ENCODE measurements at places on chromosomes 1 and 21.
A peak's percentile ranks its signal among the peaks of the same experiment; 100 is the strongest.

GRCh38 chr21:34054259-34054658 is 19.1 kb upstream of the MRPS6 start:
- DNase-seq, result no peak

GRCh38 chr21:39007532-39007931 is 175.7 kb downstream of the PSMG1 start:
- no peak for DNase-seq

DNA sequence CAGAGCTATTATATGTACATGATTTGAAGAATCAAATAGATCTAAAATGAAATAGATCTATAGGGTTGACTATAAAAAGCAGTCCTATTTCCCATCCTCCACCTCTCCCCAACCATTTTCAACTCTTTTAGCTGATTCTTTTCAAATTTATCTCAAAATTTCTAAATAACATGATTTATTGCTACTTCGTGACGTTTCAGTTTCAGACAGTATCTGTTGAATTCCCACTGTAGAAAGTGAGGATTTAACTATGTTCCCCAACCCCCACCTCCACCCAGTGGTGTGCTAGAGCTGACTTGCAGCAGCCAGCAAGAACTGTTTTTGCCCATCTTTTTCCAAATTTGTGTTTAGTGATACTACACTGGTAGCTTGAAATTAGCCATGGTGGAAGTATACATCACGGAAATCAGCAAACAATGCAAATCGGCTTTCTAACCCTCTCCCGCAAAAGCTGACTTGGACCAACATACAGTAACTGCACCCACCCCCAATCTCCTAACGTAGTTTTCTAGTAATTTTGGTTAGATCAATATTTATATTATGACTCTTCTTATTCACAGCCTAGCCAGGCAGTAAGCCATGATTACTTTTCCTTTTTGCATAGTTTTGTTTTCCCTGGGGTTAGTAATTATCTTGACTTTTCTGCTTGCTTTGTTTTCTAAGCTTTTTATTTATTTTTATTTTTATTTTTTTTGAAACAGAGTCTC is 10.9 kb downstream of the SEMA4A start:
- DNase-seq, result no peak

- DNase-seq, result no peak
Measured at GRCh38 chr1:159999204-159999603, 32.6 kb downstream of the PIGM start.

DNA sequence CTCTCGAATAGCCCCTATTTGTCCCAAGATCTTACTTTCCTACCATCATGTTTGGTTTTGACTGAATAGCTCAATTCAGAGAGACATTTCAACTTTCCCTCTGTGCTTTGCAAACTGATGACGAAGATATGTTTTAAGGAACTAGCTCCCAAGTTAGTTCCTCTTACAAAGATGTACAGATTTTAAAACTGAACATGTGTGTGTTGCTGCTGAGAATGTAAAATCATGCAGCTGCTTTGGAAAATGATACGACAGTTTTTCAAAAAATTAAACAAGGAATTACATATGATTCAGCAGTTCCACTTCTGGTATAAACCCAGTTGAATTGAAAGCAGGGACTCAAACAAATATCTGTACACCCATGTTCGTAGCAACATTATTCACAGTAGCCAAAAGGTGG is 33.6 kb downstream of the KIF26B start:
- no peak for DNase-seq

GRCh38 chr1:9166289-9167235 is 37.7 kb upstream of the GPR157 start:
- DNase-seq, result no peak

DNA sequence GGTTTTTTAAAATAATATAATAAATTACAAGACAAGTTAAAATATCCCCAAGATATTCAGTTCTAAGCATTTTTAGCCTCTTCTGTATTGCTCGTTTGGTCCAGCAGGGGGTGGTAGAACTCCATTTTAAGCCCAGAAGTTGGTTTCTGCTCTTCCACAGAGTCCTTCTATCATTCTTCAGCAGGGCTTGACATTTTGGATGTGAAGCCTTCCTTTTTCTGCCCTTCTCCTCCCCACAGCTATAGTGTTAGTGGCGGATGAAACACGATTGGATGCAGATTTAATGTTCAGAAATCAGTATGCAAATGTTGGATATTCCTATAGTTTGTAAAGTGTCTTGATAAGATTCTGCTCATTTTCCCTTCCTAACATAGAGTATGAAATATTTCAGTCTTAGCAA is 1.4 kb downstream of the NCAM2 start:
- peak; percentile 7 for DNase-seq

DNA sequence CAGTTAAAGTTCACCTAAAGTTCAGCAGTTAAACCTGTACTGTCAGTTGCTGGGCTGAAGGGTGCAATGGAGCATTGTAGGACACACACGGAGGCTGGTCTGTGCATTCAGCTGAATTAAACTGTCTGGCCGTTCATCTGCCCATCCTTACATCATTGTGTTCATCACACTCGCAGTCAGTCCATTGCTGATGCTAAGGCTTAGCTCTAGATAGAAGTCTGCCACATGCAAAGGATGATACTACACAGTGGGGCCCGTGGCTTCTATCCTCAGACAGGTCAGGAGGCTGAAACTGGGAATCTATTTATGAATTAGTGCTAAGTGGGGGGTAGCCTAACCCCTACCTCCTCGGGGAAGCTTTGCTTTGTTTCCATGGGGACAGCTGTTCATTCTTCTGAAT is 60.4 kb downstream of the CNIH3 start:
- DNase-seq, result no peak

DNA sequence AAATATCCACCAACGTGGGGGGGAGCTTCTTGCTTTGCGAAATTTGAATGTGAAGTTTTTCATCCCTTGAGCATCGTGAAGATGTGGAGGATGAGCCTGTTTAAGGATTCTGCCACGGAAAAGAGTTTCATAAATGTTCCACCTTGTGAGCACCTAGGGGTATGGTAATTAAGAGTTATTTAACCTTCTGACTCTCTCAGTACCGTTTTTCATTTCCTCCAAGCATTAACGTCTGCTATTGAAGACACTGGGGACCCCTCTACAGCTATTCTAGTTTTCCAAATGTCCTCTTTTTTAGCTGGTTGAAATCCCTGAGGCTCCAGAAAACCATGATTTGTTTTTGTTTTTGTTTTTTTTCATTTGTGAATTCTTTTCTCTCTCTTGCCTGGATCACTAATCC is 79.1 kb upstream of the GALNT2 start:
- no peak for DNase-seq

GRCh38 chr1:209927466-209927865 is 10.6 kb upstream of the SYT14 start:
- DNase-seq, result no peak

DNA sequence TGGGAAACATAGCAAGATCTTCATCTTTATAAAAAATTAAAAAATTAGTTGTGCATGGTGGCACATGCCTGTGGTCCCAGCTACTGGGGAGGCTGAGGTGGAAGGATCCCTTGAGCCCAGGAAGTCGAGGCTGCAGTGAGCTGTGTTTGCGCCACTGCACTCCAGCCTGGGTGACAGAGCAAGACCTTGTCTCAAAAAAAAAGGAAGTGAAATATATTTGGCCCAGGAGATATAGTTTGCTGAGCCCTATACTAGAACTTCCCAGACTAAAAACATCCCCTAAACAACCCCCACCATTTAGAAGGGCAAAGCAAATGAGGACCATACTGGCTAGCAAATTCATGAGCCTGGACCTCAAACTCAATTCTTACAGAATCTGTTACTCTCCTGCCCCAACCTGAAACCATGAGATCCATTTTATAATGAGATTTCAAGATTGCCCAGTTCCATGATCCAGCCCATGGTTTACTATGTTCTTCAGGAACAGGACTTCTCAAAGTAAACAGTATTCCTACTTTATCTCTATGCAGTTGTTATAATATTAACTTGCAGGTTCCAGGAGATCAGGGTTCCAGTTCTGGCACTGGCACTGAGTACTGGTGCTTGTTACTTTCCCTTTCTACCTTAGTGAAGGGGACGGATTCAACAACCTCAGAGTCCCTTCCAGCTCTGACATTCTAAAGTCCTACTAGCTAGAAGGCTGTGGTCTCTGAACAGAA is 48.9 kb upstream of the TADA1 start:
- no peak for DNase-seq

DNA sequence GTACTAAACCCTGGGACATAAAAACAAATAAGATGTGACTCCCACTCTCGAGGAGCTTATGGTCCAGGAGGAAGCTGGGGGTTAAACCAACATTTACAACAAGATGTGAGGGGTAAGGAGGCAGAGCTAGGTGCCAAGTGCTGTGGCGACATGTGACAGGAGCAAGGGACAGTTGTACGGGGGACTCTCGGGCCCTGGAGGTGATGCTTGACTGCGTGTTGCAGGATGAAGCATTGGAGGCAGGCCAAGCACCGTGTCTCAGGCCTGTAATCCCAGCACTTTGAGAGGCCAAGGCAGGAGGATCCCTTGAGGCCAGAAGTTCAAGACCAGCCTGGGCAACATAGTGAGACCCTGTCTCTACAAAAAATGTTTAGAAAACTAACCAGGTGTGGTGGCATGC is 36.8 kb downstream of the ATP5PO start:
- DNase-seq, result no peak

DNA sequence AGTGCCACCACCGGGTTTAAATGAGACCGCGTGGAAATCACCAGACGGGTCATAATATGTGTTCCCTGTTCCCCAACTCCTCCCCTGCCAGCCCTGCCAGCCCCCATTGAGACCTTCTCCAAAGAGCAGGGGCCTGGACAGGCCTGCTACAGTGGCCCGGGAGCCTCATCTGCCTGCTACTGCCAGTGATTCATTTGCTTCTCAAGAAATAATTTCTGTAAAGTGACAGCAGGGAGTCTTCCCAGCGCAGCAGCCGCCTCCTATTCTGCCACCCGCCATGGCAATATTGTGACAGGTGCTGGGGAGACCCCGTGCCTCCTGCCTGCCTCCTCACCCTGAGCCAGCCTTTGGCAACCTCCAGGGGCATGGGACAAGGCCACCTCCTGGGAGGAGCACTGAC is 8.9 kb downstream of the IFFO2 start:
- DNase-seq, result no peak

DNA sequence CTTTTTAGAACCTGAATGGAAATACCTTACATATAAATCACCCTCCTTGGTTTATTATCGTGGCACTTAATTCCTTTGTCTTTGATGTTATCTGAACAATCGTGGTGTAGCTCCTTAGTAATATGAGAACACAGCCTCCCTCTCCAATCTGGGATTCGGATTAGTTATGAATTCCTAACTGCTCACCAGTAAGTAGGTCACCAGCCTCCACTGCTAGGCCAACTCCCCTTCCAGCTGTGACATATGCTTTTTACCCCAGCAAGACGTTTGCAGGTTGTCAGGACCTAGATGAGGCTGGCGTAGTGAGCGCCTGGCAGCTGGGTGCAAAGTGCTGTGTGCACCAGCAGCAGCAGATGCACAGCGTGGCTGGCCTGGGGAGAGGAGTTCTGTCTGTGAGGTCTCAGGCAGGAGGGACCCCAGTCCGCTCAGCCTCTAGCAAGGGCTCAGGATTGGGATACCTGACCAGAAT is 38.2 kb downstream of the NTPCR start:
- DNase-seq, result no peak

- no peak for DNase-seq
Measured at GRCh38 chr1:52901384-52901783, 20.2 kb downstream of the ECHDC2 start.

DNA sequence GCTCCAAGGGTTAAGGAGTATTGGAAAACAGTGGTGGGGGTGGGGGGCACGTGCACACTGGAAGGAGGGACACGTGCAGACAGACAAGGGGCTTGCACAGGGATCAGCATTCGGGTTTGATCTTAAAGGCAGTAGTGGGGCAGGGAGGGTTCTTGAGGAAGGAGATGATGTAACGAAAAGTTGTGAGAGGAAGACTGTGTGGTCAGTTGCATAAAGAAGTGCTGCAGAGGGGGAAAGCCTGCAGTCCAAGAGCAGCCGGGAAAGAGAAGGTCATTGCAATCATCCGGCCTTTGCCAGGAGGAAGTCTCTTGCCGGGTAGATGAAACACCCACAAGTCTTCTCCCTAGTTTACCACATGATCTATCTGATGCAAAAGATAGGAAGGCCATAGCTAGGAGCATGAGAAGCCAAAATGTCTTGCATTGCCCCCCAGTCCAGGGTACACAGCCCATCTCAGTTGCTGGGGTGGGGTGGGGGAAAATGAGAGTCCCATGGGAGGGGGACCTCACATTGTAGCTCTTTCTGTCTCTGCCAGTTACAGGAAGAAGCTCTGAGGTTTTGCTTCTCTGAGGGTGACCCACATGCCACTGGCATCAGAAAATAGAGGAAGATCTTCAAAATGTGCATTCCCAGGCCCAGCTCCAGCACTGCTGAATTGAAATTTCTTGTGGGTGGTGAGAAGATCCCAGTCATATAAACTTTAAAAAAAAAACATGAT is 202.5 kb upstream of the RAB4A start:
- no peak for DNase-seq

DNA sequence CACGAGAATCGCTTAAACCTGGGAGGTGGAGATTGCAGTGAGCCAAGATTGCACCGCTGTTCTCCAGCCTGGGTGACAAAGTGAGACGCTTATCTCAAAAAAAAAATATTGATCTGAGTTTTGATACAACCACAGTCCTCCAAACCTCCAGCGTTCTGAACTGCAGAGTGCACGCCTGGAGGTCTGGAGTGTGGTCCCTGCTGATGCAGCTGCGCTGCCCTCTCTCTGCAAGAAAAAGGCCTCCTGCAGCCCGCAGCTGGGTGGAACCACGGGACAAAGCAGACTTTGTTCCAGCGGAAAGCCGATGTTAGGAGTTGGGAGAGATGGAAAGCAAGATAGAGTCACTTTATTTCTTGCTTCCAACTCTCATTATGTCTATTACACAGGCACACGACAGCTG is 144.9 kb upstream of the SOD1 start:
- peak; percentile 39 for DNase-seq

GRCh38 chr1:221071777-221072176 is 192.5 kb downstream of the HLX start:
- DNase-seq, result no peak

GRCh38 chr1:197199923-197200271 is 53.4 kb upstream of the ASPM start:
- no peak for DNase-seq

DNA sequence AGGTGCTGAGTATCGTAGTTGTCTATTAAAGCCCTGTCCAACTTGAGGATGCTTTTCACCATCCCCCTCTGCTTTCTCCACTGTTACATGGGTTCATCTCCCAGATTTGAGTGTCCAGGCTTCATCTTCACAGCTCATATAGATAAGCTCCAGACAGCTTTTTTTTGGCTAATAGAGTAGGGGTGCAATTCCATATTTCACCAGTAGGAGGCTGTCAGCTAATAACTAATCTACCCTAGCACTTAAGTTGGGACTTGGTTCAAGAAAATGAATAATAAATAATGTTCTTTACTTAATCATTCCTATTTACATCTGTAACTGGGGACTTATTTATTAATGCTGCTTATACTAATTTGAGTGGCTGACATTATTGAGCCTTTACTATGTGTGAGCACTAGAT is 124.5 kb downstream of the IGSF21 start:
- DNase-seq, result no peak

- no peak for DNase-seq
Measured at GRCh38 chr1:68029444-68029843, 21.0 kb downstream of the DIRAS3 start.

- DNase-seq, result no peak
Measured at GRCh38 chr1:196387766-196388165, 220.5 kb downstream of the KCNT2 start.

Measured in right kidney (tissue), 9 donors.